Umbilical cord (tissue), 2 donors: ENCODE measurements at places on chromosomes 1 and 21. TPM values are rescaled to one million over a fixed set of nuclear protein-coding genes. Genes with fewer than 3 reads are reported as not detected.

DNA sequence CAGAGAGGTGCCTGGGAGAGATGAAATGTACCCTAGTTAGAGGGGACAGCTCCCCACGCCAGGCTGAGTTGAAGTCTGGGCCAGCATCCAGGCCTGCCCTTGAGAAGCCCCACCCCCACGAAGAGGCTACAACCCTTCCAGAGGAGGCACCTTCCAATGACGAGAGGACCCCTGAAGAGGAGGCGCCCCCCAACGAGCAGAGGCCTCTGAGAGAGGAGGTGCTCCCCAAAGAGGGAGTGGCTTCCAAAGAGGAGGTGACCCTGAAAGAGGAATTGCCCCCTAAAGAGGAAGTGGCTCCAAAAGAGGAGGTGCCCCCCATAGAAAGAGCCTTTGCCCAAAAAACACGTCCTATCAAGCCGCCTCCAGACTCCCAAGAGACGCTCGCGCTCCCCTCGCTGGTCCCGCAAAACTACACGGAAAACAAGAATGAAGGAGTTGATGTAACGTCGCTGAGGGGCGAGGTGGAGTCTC lies 3.1 kb downstream of the EVA1B start:
- DNase-seq: peak; percentile 44

GRCh38 chr1:180311011-180311730 lies 81.1 kb downstream of the LHX4 start:
- no peak for DNase-seq

GRCh38 chr1:85582687-85583591 lies 2.4 kb downstream of the CCN1 start:
- no peak for DNase-seq

- no peak for DNase-seq
Observed at GRCh38 chr1:158916085-158916484, 15.3 kb upstream of the PYHIN1 start.

ATP1A2 gene
- 11.1 TPM for total RNA-seq

DNA sequence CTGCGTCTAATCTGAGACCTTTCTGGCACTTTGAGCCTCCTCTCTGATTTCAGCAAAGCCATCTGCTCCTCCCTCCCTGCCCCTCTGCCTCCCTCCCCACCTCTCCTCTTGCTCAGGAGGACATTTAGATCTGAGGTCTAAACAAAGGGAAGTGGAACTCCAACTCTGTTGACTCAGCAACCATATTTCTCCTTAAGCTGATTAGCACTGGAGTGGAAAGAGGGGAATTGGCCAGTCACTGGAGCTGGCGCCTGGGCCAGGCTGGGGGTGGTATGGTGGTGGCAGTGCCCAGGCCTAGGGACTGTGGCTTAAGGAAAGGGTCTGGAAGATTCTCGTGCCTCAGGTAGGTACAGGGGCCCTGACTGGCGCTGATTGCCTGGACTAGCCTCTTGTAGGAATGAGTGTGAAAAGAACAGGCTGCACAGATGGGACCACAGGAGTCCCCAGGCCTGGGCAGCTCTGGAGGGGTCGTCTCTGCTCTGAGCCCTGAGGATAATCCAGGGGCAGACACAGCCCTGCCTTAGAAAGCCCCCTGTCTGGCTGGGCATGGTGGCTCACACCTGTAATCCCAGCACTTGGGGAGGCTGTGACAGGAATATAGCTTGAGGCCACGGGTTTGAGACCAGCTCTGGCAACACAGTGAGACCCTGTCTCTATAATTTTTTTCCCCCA lies 11.9 kb downstream of the SH2D2A start:
- DNase-seq: peak; percentile 65

GRCh38 chr1:162093095-162093494 lies 23.6 kb downstream of the NOS1AP start:
- no peak for DNase-seq
